ENCODE measurements at places on chromosomes 2 and 18.

GRCh38 chr2:217162533-217162932, 302.7 kb upstream of the TNP1 start:
- DNase-seq = no peak

- no peak for DNase-seq
Measured at GRCh38 chr18:55179835-55180234, 220.6 kb upstream of the CCDC68 start.

DNA sequence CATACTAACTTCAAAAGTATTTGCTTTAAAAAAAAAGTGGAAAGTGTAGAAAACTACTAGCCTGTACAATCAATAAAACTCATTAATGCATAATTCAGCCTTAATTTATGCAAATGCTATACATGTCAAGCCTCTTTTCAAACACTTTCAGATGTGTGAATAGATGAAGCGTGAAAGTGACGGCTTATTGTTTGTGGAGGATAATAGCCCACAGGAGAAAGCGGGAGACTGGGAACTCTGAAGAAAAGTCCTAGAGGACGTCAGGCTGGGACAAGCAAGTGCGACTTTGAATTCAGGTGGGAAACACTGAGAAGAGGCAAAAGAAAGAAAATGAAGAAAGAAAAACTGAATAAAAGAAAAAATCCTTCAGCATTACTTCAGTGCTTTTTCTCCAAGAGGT, 108.5 kb downstream of the STK39 start:
- DNase-seq = peak; percentile 60

DNA sequence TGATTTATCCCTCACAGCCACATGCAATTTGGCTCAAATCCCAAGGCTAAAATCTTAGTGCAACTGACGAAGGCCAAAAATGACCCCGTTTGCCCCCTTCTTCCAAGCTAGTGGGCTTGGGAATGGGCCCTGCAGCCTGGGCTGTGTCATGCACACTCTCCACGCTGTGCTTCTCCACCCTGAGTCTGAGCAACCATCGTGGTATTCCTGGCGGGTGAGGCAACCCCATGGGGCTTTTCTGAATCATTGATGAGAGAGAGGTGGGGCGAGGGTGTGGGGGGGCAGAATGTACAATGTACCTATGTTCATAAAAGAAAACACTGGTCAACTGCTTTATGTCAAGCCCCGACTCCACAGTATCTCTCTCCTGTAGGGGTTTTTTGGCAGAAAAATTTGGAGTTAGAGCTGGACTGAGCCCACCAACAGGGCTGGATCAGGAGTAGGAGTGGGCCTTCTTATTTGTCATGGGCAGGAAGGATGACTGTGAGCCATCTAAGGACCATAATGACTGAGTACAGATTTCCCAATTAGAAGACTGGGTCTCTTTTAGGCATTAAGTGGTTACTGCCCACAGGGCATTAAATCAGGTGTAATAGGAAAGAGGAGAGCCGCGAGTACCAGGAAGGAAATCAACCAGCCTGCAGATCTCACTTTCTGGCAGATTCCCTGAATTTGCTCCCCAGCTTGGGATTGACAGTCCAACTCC, 8.9 kb downstream of the SULT1C2 start:
- no peak for DNase-seq

- DNase-seq = no peak
Measured at GRCh38 chr2:155062250-155062921, 363.9 kb downstream of the KCNJ3 start.
